T-cell (primary cell): ENCODE measurements at places on chromosomes 2 and 18. TPM values are rescaled to one million over a fixed set of nuclear protein-coding genes. Genes with fewer than 3 reads are reported as not detected.

The CD8B2 gene
- total RNA-seq = 1.3 TPM

The LOXL3 gene
- not detected for total RNA-seq

The PTGR3 gene
- 44.1 TPM for total RNA-seq

The RAPGEF4 gene
- total RNA-seq = 2.5 TPM

The AGFG1 gene
- 61.4 TPM for total RNA-seq

The ST8SIA5 gene
- not detected for total RNA-seq

The MAP3K19 gene
- not detected for total RNA-seq

DNA sequence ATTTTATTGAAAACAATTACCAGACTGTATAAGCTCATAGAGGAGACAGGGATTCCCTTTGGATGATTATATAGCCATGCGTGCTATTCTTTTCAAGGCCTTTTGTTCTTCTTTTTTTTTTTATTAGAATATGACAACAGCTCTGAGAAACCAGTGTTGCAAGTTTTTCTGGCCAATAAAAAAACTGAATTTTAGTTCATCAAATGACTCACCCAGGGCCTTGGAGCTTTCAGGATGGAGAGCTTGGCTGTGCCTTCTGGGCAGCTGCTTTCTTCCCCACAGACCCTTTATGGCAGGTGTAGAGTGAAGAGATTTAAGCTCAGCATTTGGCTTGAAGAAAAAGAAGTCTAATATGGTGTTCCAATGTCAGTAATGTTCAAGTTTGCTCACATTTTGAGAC is 497.9 kb upstream of the FANCL start:
- no peak for DNase-seq

- DNase-seq = no peak
Observed at GRCh38 chr2:28640260-28640907, 111.2 kb upstream of the PPP1CB start.

- DNase-seq = no peak
Observed at GRCh38 chr2:200305797-200306195, 697 bp upstream of the SPATS2L start.

GRCh38 chr2:239830121-239831000 is 194.8 kb downstream of the NDUFA10 start:
- DNase-seq = no peak

DNA sequence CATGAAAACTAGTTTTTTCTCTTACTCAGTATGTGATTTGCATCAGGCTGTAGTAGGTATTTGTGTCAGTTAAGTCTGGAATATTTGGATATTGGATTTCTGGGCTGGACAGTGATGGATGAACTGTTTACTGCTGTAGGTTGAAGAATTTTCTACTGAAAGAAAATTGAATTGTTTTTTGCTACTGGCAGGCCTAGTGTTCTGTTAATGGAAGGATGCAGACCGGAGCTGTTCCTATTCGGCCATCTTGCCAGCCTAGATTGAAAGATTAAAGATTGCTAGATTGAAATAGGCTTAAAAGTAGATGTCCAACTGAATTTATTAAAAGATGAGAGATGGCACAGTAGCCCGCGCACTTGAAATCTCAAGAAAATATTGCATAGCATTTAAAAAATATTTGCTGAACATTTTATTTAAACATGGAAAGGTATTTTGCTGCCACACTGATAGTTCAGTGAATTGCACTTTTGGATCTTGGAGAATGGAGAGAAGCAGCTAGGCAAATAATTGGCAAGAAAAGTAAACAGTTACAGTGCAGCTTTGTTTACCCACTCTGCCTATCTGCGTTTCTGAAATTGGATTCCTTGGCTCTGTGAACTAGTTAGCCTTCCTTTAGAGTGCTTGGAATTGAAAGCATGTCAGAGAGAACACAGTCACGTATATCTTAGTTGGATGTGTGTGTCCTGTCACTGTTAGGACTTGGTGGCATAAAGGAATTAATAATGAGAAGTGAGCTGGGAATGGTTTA is 54.1 kb downstream of the EPB41L5 start:
- DNase-seq = no peak

- no peak for DNase-seq
Observed at GRCh38 chr2:232787806-232788205, 11.4 kb upstream of the KCNJ13 start.

DNA sequence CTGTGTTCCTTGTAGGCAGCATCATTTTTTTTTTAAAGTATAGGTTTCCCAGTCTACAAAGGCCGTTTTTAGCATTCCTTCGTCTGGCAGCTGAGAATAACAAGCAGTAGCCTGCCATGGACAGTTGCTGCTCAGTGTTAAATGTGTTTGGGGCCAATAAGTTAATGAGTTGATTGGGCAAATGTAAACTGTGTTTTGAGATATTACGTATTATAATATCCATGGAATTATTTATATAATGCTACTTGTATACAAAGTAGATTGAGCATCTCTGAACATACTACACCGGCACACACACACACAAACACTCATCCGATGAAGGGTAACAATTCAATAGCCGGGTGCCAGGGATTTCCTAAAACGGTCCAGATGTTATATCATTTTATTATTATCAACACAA is 97.2 kb downstream of the IRS1 start:
- DNase-seq = no peak

DNA sequence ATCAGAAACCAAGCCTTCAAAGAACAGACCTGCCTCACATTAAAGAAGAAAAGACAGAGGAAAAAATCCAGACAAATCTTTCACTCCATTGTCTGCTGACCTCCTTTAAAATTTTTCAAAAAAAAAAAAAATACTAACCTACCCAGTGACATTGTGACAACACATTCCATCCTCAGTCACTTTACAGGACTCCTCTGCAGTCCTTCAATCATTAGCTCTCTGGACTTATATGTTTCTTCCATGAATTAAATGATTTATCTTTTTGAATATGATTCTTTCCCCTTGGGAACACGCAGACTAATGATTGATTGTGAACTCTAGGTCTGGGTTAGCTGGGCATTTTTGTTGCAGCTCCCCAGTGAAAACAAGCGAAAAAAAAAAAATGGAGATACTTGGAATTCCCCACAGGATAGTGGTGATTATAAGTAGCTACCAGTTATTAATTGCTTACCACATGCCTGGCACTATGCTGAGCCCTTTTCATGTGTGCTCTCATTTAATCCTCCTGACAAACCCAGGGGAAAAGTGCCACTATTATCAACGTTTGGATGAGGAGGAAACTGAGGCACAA is 261.3 kb upstream of the NCKAP5 start:
- DNase-seq = no peak

DNA sequence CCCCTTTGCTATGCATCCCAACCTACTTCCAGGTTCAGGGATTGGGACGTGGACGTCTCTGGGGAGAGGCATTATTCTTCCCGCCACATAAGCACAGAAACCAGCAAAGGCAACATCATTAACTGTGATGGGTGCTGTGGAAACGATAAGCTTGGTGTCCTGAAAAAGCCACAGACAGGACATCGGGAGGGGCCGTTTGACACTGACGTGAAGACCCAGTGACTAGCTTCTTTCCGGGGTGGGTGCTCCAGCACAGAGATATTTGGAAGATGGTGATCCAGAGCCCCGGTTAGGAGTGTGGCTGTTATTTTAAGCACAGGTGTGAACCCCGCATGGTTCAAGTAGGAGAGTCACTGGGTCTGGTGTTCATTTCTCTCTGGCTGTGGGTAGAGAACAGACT is 163.8 kb upstream of the HDAC4 start:
- DNase-seq = no peak

GRCh38 chr2:238160206-238161129 is 1.7 kb downstream of the ERFE start:
- DNase-seq = no peak

DNA sequence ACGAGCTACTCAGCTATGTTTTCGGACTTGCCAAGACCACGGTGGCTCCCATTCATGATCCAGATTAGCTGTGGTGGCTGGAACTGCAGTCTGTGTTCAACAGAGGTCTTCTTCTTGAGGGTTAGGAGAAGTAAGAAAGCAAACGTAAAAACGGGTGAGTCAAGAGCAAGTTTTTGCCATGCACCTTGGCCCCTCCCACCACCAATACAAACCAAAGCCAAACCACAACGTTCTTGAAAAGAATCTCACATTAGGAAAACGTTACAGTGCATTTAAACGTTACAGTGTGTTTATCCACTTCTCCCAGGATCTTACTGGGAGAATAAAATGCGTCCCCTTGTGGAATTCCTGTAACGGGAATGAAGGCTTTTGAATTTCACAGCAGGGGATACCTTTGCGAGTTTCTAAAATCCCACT is 725 bp downstream of the FBXO48 start:
- DNase-seq = peak; percentile 52

DNA sequence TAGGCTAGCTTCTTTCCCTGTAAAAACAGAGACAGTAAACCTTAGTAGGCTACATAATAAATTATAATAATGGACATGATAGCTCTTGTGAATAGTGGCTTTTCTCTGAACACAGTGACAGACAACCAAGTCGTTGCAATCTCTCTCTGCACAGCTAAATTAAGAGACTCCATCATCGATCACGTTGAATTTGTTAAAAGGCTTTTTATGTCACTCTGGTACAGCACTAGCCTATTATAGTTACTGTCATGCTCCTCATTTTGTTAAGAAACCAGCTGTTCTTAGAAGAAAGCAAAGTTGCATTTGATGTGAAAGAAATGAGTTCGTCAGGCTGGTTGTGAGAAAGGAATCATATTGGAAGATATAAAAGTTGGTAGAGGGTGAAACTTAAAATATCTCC is 50.3 kb upstream of the ARHGAP28 start:
- no peak for DNase-seq

DNA sequence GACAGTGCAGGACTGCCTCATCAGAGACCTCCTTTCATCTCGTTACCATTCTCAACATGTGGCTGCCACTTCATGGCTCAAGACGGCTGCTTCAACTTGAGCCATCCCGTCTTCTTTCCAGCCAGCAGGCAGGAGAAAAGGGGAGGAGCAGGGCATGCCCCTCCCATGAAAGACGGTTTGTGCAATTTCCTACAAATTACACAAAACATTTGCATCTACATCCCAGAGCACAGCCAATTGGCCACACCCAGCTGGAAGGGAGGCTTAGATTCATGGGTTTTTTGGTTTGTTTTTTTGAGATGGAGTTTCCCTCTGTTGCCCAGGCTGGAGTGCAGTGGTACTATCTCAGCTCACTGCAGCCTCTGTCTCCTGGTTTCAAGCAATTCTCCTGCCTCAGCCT is 11.8 kb downstream of the UCN start:
- DNase-seq = no peak

DNA sequence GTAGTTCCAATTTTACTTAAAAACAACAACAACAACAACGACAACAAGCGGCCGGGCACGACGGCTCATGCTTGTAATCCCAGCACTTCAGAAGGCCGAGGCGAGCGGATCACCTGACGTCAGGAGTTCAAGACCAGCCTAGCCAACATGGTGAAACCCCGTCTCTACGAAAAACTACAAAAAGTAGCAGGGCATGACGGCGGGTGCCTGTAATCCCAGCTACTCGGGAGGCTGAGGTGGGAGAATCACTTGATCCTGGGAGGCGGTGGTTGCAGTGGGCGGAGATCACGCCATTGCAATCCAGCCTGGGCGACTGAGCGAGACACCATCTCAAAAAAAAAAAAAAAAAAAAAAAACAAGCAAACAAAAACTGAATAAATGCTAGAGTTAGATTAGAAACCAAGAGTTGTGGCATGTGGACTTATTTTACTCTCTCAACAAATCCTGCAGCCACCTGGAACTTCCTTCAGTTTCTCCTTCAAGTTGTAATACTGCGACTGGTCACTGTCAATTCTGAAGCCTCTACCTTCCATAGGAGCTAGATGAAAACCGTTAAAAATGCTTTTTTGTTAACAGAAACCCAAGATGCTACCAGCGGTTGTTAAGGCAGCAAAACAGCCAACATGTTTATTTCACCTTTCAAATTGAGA is 1.3 kb downstream of the ATP5F1A start:
- DNase-seq = no peak

DNA sequence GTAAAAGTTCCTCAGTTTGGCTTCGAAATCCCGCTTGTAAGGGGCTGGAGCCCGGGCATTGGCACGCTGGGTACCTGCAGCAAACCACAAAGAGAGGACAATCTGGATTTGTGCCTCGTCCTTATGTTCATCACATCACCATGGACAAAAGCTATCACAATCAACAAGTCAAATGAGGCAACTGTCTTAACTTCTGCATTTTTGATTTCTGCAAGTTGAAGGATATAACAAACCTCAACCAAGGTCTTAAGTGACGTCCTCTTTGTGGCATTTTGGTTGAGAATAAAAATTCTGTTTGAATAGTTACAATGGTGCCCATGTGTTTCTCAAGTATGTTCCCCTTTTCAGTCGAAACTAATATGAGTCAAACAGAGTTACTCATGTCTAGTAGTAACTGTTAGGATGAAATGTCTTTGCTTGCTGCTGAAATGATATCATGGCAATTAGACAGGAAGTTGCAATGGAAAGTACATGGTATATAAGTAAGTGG is 70.8 kb upstream of the STK17B start:
- DNase-seq = no peak

GRCh38 chr2:48138898-48139297 is 232.6 kb upstream of the FBXO11 start:
- no peak for DNase-seq

DNA sequence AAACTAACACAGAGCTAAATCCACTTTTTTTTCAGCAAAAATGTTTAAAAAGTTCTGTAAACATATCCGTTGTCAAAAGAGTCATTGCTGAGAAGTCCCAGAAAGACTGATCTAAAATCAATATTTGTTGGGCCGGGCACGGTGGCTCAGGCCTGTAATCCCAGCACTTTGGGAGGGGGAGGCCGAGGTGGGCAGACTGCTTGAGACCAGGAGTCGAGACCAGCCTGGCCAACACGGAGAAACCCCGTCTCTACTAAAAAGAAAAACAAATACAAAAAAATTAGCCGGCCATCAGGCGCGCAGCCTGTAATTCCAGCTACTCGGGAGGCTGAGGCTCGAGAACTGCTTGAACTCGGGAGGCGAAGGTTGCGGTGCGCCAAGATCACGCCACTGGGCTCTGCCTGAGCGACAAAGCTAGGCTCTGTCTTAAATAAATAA is 1.4 kb downstream of the OLA1 start:
- DNase-seq = no peak

DNA sequence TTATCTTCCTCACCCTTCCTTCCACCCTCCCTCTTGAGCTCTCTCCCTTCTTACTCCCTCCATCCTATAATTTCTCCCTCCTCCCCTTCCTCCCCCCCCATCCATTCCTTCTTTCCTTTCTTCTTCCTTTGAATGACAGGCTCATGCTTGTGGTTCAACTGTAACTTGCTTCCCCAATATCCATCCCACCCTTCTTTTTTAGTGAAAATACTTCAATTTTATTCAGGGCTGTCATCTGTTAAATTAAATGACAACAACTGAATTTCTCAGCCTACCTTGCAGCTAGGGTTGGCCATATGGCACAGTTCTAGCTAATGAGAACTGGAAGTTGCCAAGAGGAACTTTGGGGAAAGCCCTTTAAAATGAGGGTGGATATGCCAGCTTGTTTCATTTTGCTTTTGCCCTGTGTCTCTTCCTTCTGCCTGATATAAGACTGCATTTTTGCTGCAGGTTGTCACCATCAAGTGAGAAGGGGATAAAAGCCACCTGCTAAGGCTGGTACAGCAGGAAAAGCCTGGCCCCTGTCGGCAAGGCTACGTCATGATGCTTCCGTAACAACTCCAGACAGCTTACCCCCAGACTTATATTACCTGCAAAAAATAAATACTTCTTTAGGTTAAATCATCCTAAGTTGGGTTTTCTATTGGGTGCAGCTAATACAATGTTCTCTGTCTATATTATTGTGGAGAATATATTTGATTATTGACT is 121.8 kb downstream of the NXPH2 start:
- DNase-seq = no peak
